ENCODE measurements at places on chromosomes 2 and 18.

DNA sequence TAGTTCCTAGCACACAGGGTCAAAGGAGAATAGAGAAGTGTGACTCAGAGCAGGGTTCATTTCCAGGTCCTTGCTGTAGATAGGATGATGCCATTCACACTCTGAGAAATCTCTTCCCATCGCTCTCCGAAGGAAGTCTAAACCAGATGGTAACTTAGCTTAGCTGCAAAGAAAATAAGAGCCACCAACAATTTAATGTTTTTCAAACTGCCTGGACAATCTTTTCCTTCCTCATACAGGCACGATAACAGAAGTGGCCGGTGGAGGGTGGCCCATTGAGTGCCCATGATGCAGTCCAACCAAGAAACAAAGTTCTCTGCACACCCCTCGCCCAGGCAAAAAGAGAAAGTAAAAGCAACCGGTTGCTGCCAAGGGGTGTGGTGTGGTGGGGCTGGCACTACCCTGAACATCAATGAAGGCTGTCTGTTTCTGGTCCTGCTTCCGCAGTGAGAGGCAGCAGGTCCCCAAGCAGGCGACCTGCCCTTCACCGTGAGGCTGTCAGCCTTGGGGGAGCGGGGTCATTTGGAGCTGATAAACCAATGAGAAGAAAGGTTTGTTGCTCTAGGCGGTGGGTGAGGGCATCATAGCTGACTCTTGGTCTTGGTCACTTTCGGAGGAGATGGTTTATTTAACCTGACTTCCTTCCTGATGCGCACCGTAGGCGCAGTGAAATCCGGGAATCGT is 105.6 kb upstream of the CD302 start:
- no peak for DNase-seq

GRCh38 chr18:22504251-22505030 is 86.7 kb upstream of the CTAGE1 start:
- no peak for DNase-seq

DNA sequence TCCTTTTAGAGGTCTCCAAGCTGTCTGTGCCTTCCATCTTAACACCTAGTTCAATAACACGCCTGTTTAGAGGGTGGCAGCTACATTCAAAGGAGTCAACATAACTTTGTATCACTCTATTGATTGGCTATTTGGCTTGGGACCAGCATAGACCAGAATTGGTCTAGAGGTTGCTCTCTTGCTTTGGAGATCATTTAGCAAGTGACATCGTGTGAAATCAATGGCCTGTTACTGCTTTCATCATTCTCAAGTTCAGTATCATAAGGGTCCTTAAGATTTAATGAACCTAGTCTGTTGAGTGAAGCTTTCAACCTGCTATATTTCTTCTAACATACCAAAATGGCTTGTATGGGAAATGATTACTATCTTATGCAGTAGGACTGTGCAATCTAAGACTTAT is 768.2 kb downstream of the NRXN1 start:
- no peak for DNase-seq

DNA sequence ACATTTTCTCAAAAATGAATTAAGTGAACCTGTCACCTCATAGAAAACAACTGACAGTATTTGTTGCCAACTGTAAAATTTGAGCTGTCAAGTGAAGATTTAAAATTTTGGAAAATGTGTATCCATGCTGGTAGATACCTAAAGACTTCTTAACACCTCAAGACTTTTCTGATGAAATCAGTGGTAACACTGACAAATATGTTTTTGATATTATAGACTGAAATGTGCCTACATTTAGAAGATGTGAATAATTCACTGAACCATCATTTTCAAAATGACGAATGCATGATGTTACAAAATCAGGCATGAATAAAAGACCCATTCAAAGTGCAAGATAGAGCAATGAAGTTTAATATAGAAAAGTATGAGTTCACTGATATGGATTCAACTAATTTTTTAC is 51.5 kb upstream of the ASPRV1 start:
- no peak for DNase-seq

DNA sequence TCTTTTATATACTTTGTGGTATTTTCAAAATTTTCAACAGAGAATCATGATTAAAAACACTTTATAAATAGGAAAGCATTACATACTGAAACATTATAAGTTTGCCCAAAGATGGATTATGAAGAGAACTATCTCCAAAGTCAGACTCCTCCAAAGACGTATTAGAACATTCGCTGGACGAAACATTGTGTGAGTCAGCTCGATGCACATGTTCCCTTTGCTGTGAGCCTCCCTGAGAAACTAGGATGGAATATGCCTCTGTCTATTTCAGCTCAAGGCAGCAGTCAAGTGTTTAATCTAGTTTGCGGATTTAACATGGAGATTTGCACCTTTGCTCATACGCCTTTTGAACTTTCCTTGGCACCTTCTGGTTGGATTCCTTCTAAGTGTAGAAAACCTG is 92.2 kb upstream of the NCKAP5 start:
- DNase-seq: no peak

DNA sequence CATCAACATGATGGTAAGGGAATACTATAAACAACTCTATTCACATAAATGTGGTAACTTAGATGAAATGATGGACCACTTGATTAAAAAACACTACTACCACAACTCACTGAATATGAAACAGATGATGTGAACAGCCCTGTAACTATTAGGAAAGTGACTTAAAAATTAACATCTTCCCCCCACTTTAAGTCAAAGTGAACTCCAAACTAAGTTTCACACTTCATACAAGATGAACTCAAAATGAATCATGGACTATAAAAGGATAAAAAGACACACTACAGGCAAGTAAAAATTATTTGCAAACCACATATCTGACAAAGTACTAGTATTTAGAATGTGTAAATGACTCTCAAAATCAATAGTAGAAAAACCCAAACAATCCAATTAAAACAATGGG is 71.6 kb downstream of the ZAP70 start:
- no peak for DNase-seq

- DNase-seq: no peak
Measured at GRCh38 chr2:162256591-162256991, 13.3 kb upstream of the FAP start.

- no peak for DNase-seq
Measured at GRCh38 chr18:50218432-50219197, 23.7 kb upstream of the MYO5B start.

- no peak for DNase-seq
Measured at GRCh38 chr2:85248773-85249509, 78.8 kb downstream of the TGOLN2 start.

Data from brain pericyte (primary cell).